NCI-H345 (cell line): ENCODE measurements at places on chromosomes 5 and 9.
A peak's percentile ranks its signal among the peaks of the same experiment; 100 is the strongest.

DNA sequence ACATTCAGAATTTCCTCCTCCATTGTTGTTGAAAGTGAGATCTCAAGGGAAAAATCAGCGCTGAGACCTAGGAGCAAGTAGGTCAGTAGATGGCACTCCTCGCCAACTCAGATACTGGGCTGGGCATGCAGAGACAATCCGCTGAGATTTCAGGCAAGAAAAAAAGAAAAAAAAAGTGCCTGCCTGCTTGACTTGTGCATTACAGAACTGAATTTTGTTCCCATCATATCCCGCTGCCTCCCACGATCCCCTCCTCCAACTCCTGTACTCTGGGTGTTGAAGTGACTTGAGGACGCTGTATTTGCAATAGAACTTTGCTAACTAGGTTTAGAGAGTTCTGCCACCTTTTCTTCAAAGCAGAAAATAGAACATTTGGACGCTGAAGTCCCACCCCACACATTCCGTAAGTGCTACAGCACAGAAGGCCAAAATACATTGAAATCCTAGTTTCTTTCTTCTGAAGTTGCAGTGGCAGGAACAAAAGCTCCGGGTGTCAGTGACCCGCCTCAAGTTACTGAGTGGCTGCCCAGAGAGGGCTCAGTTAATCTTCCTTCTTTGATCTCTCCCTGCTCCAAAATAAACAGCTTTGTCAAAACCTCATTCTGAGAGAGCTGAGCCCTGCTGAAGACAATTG lies 265.8 kb downstream of the MLLT3 start:
- peak; percentile 29 for DNase-seq

- no peak for DNase-seq
Observed at GRCh38 chr9:125932012-125932411, 184.8 kb downstream of the PBX3 start.

- DNase-seq, result no peak
Observed at GRCh38 chr9:131366761-131367401, 27.0 kb upstream of the PRRC2B start.

GRCh38 chr9:18771011-18771410 lies 262.0 kb downstream of the SAXO1 start:
- DNase-seq, result no peak

DNA sequence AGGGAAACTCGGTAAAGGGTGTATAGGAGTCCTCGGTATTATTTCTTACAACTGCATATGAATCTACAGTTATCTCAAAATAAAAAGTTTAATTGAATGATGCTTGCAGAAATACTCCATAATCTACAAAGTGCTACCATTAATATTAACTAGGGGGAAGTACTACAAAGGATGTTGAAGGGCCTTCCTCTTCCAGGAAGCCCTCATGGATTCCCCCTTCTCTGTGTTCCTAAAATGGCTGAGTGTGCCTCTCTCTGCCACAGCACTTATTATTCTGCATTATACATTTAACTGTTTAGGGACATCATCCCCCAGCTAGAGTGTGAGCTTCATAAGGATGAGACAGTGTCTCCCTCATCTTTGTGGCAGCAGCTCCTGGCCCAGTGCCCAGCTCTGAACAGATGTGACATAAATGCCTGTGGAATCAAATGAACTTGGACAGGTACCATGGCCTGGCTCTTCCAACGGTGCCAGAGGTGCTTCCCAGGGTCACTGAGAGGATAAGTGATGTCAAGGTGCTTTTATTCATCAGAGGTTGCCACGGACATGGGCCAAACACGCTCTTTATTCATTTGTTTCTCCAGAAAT lies 99.5 kb downstream of the PAX5 start:
- peak; percentile 4 for DNase-seq

- DNase-seq, result no peak
Observed at GRCh38 chr9:72596451-72597180, 75.2 kb downstream of the TMC1 start.

GRCh38 chr5:854217-854616 lies 3.4 kb upstream of the ZDHHC11 start:
- no peak for DNase-seq

GRCh38 chr5:180026320-180026719 lies 45.2 kb downstream of the RNF130 start:
- DNase-seq, result no peak

DNA sequence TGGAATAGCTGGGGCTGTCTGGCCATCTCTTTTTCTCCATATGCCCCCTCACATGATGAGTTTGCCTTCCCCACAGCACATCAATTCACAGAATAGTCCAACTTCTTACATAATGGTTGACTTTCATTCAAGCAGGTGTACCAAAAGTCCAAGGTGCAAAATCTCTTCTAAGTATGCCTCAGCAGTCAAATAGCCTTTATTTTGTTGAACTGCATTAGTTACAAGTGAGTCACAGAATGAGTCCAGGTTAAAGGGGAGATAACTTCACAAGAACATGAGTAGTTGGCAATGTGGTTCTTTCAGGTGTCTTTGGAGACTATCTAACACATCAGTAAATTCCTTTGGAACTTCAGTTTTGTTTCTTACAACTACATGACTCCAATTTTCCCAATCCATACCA lies 672.5 kb downstream of the PRELID2 start:
- DNase-seq, result no peak

DNA sequence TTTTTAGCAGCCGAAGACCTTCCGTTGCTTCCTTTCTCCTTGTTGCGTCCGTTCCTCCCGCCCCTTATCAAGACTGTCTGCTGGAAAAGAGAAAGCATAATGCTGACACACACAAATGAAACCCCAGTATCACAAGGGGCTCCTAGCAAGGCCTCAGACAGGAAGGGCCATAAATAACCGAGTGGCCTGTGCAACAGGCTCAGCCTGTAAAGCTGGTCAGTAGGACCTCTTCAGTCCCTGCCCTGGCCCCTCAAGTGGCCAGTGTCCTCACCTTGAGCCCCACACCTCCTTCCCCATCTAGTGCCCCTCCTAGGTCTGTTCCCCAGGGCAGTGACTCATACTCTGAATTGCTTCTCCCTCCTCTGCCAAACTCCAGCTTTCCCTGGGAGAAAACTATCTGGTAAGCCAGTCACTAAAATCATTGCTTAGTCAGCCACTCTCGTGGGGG lies 174.6 kb upstream of the IL12B start:
- DNase-seq, result no peak

DNA sequence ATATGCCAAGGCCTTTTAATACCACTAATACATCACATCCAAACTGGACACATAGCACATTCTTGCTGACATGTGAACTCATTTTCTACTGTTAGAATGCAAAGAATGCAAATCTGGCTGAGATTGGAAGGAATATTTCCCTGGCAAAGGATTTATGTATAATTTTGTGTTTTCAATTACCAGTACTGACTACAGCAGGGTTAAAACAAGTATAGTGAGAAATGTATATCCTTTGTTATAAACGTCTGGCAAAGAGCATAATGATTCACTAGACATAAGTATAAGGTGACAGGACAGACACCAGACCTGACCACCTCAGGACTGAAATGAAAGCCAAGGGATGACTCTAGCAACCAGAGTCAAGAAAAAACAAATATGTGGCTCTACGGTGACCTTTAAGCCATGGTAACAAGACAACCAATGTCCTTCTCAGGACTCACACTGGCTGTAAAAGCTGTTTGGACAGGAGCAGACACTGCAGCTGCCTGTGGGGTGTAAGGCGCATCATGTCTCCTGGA lies 95.0 kb downstream of the MRPS27 start:
- no peak for DNase-seq

- DNase-seq, result no peak
Observed at GRCh38 chr5:119340597-119341218, 15.1 kb upstream of the TNFAIP8 start.

DNA sequence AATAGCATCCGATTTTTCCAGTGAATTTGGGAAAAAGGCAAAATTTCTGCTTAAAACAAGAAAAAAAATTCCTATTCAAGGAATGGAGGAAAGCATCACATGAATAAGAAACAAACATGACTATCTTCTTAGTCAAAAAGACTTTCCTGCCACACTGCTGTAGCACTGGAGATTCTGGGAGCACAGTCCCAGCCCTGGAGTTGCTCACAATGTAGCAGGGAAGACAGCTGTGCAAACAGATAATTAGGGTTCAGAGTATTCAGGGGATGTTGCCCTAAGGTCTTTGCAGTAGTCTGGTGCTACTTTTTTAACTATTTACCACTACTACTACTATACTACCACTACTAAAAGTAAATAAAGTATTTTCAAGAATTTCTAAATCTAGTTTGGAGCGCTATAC lies 86.5 kb downstream of the BNC2 start:
- peak; percentile 42 for DNase-seq
